NCI-H1417 treated with DMSO at 0.1 percent for 48 hours (cell line): ENCODE measurements at places on chromosomes 1 and 21.

- no peak for DNase-seq
Measured at GRCh38 chr1:206886831-206887230, 10.4 kb upstream of the IL24 start.

DNA sequence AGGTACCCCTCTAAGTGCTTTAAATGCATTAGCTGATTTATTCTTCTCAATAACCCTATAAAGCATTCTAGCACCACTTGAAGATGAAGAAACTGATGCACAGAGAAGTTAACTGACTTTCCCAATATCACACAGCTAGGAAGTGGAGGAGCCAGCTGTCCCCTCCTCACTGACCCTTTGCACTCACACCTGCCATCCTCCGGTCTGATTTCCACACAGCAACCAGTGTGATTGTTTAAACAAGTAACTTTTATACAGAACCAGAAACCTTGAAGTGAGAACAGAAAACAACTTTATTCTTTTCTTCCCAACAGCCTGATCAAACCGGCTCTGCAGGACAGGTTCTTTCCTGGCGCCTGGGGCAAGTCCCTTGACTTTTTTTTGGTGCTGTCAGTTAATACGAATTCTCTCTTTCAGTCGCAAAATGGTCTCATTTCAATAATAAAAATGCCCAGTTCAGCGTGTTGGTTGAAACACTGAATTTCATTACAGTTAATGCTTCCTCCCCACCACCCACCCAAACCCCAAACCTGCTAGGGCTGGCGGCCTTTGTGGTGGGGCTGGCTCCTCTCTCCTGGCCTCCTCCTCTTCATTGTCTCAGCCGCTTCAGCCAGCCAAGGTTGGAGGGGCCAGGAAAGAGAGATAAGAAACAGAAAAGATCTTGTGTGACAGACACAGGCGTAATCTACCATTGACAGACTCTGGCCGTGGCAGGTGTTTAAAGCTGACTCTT, 26.4 kb upstream of the EEIG2 start:
- no peak for DNase-seq

- DNase-seq: no peak
Measured at GRCh38 chr1:230781131-230781530, 33.9 kb downstream of the CAPN9 start.

GRCh38 chr1:204478172-204478899, 16.3 kb downstream of the PIK3C2B start:
- DNase-seq: no peak

GRCh38 chr1:73205294-73205973, 923.1 kb upstream of the NEGR1 start:
- no peak for DNase-seq

DNA sequence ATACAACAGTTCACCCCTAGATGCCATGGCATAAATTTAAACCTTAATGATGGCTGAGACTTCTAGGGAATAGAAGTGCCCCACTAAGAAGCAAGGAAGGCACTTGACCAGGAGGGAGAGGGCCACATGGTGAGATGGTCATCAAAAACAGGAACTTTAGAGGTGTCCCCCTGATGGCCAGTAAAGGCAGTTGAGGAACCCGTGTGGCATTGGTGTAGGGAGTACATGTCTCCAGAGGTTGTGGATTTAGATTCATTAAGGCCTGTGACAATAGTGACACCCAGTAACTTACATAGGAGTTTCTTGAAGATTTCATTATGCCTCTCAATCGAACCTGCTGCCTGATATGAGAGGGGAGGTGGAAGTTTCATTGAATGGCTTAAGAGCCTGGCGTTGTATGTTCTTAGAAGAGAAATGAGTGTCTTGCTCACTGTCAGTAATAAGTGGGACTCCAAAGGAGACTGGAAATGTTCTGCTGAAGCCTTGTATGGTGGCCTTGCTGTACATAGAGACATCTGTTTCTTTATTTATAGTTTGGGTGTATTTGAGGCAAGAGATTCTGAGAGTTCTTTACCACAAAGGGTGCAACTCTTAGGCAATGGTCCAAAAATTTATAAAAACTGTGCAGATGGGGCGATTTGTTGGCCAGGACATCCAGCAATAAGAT, 27.9 kb downstream of the EDARADD start:
- no peak for DNase-seq

- peak; percentile 30 for DNase-seq
Measured at GRCh38 chr1:33367485-33368405, 46.8 kb upstream of the A3GALT2 start.

DNA sequence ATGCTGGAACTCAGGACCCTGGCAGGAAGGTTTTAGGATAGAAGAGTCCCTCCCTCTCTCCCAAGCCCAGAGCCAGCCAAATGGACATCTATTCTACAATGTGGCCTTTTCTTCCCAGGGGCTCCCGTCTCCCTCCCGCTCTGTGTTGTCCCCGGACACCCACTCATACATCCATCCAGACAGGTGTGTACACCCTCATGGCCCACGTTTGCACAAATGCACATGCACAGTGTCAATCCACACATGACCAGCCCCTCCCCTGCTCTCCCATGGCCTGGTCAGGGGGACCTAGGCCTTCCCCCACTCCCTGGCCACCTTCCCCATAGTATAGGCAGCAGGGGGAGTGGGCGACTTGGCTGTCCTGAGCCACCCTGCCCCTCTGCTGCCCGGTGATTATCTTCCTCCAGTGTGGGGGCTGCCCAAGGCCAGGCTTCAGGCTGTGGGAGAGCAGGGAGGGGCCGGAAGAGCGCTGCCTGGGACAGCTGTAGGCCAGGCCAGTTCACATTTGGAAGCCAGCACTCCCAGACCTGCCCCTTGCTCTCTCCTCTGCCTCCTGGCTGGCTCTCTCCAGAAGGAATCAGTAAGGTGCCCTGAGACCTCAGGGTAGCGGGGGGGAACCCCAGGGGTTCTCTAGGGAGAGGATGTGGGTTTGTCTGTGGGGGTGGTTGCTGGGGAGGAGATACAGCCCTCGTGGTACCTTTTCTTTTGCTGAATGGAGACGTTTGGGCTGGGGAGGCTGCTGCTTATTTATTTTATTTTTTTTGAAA, 4.1 kb upstream of the PTPN7 start:
- DNase-seq: no peak

GRCh38 chr1:26539722-26540121, 10.2 kb downstream of the RPS6KA1 start:
- no peak for DNase-seq

- no peak for DNase-seq
Measured at GRCh38 chr1:232142403-232143314, 487.3 kb downstream of the SIPA1L2 start.

DNA sequence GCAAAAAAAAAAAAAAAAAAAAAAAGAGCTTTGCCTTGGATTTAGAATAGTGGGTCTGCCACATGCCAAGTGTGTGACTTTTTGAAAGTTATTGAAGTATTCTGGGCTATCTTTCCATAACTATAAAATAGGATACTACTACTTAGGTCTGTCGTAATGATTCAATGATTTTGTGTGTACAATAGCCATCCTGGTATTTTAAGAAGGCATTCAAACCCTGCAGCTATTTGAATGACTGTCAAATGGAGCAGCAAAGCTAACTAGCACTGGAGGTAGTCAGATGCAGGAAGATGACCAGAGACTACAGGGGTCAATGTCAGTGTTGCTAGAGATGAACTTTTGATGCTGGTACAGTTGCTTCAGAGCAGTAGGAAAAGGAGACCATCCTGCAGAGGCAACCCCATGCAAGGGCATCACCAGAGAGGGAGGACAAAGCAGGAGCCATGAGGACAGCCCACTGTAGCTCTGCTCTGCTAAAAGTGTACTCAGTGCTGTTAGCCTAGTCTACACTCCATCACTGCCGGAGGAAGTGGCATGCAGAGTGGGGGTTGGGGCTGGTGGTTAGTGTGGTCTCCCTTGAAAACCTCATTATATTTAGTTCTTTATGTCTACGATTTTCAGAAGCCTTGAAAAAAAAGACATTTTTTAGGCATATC, 29.0 kb downstream of the DUSP10 start:
- no peak for DNase-seq

- no peak for DNase-seq
Measured at GRCh38 chr1:117732956-117733355, 127.1 kb downstream of the TENT5C start.

DNA sequence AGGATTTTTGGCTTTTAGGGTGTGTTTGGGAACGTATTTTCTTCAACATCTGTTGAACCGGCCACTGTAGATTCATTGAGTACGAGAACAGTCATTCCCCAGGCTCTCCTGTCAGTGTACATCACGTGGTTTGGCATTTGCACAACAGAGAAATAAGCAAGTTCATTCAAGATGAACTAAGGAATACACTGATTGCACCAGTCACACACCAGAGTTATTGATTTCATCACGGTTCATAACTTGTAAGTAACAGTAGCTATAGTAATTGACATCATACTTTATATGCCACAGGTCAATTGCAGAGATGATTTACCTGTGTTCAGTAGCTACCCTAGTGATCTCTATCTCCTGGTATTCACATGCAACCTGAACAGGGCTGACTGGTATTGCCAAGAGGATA, 90.7 kb upstream of the ETS2 start:
- DNase-seq: no peak

- DNase-seq: no peak
Measured at GRCh38 chr1:24410750-24411149, 2.8 kb downstream of the STPG1 start.

- no peak for DNase-seq
Measured at GRCh38 chr1:156484480-156485058, 16.0 kb downstream of the MEF2D start.

- no peak for DNase-seq
Measured at GRCh38 chr1:91455334-91455733, 45.3 kb upstream of the CDC7 start.

DNA sequence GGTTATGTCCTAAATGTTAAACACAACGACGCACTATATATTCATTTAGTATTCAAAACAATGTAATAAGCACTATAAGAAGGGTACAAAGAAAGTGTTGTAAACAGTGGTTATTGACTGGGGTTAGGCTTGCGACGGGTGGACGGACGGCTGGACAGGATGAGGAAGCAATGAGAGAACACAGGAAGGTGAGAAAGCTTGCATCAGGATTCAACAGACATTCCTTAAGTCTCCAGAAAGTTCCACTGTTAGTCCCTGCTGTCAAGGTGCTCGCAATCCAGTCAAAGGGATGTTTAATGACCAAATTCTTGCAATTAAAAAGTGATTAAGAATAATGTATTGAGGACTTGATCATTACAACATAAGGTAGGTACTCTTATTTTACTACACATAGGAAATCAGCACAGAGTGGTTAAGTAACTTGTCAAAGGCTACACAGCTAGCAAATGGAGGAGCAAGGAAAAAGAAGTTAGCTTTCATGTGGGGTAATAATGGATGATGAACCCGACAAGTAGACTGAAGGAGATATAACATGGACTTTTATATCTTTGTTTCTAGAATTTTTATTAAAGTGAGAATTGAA, 994 bp upstream of the ACBD6 start:
- no peak for DNase-seq

DNA sequence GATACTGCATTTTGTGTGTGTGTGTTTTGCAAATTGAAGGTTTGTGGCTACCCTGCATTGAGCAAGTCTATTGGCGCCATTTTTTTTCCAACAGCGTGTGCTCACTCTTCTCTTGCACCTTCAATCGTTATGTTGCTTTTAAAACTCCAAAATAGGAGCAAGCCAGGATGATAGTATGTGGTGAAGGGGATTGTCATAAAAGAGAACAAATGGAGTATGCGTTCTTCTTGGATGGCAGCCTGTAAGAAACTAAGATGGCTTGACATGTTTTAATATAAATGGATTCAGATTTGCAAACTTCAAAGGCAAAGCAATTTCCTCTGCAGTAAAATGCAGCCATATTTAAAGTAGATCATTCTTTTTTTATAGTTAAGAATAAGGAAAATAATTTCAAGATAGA, 43.2 kb upstream of the KCNK1 start:
- DNase-seq: no peak

- DNase-seq: no peak
Measured at GRCh38 chr1:164561007-164561406, 2.0 kb downstream of the PBX1 start.

- DNase-seq: no peak
Measured at GRCh38 chr1:236800002-236800620, 5.0 kb downstream of the MTR start.

DNA sequence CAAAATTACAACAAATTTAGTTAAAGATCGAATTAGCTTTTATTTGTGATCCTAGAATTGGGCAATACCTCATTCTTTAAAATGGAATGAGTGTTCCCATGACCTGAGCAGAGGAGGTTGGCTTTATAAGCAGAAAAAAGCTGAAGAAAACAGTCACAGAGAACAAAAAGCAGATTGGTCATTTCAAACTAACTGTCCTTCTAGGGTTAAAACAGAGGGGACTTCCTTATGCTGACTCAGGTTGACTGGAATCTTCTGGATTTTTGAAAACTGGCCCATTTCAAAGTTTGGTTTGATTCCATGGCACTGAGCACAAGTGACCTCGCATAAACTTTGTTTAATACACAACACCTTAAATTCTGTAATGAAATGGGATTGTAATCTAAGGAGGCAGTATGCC, 17.6 kb downstream of the NFASC start:
- no peak for DNase-seq

DNA sequence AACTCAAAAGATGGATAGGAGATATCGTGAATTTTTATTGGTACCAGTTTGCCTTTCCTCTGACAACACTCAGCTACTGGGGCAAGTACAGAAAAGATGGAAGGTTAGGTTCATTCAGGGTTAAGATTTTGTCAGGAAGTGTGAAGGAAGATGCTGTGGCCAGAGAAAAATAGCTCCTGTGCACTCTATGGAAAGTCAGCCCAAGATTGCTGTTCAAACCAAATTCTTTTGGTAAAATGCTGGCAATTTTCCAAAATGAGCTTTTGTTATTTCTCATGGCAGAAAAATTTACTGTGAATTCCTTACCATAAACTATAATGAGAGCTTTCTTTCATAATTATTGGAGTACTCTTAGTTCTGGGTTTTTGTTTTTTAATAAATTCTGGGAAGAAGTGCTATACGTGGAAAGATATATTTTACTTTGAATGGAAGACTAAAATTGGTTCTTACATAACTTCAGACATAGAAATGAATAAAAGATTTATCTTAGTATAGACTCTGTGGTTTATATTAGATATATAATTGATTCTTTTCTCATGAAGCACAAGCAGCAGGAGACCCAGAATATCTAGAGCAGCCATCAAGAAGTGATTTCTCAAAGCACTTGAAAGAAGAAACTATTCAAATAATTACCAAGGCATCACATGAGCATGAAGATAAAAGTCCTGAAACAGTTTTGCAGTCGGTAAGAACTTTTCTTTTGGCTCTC, 112.2 kb downstream of the USP25 start:
- no peak for DNase-seq

- DNase-seq: no peak
Measured at GRCh38 chr1:5680600-5680999, 311.6 kb downstream of the NPHP4 start.
